ENCODE measurements at places on chromosomes 11 and 22.

- DNase-seq: no peak
Observed at GRCh38 chr22:47221840-47222615, 459.6 kb downstream of the TBC1D22A start.

DNA sequence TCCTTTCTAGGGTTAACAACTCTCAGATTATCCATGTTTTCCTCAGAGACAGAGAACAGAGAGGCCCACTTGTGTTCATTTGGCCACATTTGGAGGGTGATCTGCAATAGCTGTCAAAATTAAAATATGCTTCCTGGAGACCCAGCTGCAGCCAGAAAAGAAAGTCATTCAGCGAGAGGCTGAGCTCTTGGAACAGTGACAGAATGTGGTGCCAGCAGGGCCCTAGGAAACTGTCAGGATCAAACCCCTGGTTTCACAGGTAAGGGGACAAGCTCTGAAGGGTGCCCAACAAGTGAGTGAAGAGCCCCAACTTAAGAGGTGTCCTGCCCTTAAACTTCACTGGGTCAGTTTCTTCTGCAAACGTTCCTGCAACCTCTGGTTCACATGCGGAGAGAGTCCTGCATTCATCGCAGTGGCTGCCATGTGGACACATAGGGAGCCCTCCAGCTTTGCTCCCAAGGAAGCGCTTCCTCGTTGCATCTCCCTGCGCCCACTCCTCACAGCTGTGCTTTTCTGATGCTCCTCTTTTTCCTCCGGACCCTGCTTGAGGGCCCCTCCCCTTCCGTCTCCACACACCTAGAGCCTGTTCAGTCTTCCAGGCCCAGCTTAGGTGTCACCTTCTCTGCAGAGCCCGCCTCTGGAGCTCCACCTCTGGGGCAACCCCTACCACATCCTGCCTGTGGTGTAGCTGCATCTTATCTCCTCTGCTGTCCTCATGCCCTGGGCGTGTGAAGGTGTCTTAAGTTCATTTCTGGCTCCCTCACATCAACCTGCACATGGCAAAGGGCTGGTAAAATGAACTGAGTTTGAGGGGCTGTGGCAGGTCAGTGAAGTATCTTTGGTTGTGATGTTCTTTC, 3.9 kb downstream of the UCP3 start:
- DNase-seq: peak; percentile 69

GRCh38 chr22:46355369-46355995, 20.0 kb downstream of the TRMU start:
- peak; percentile 81 for DNase-seq

DNA sequence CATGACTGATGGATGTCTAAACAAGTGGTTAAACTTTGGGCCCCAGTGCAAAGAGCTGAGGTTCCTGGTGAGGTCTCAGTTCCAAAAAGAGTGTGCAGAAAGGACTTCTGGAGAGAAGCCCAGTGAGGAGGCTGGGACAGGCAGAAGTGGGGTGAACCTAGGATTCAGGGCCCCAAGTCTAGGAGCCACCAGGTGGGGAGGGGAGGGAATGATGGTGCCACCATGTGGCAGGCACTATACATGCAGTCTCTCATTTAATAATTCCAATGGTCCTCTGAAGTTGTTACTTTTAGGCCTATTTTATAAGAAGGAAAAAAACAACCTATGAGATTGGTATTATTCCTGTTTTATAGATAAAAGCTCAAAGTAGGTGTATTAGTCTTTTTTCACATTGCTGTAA, 102.0 kb downstream of the INSC start:
- DNase-seq: peak; percentile 12

- DNase-seq: no peak
Observed at GRCh38 chr22:41242396-41243117, 1.8 kb upstream of the CHADL start.

DNA sequence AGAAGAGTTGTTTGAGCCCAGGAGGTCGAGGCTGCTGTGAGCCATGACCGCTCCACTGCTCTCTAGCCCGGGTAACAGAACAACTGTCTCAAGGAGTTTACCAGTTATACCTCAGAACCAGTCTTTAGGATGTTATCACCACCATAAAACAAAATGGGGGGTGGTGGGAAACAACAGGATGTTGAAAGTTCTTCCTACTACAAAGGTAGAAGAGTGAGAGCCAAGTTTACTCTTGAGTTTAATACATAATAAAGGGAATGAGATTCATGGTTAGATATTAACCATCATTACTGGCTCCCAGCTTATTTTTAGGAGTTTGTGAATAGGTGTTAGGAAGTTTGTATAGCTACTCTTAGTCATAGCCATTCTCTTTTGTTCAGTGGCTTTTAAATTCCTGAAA, 78.8 kb upstream of the HORMAD2 start:
- DNase-seq: no peak

DNA sequence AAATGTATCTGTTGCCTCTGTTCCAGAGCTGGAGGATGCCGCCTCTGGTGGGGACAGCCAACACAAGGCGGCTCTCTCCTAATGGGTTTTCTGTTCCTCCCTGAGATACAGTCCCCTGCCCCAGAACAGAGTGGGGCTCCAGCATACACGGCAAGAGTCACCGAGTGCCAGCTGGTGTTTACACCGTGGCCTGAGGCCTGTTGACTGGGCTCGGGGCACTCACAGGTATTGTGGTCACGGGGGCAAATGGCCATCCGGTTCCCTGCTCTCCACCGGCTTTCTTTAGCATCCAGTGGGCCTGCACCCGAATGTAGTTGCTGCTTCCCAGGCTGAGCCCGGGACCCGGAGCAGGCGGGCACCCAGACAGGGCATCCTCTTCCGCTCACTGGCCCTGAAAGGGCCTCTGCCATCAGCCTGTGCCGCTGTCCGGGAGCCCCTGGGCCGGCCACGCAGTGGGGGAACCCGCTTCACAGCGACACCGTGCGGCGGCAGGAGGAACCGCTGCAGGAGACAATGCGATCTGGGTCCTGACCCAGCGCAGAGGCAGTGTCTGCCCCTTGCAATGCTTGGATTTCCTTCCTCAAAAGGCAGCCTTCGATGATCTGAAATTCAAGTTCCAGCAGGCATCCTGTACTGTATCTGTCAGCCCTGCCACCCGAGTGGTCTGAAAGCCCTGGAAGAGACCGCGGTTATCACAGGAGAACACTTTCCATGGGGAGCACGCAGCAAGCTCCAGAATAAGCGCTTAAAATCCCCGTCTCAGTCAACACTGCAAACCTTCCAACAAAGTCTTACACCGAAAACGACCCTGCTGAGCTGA, 859 bp upstream of the KRTAP5-5 start:
- peak; percentile 63 for DNase-seq

DNA sequence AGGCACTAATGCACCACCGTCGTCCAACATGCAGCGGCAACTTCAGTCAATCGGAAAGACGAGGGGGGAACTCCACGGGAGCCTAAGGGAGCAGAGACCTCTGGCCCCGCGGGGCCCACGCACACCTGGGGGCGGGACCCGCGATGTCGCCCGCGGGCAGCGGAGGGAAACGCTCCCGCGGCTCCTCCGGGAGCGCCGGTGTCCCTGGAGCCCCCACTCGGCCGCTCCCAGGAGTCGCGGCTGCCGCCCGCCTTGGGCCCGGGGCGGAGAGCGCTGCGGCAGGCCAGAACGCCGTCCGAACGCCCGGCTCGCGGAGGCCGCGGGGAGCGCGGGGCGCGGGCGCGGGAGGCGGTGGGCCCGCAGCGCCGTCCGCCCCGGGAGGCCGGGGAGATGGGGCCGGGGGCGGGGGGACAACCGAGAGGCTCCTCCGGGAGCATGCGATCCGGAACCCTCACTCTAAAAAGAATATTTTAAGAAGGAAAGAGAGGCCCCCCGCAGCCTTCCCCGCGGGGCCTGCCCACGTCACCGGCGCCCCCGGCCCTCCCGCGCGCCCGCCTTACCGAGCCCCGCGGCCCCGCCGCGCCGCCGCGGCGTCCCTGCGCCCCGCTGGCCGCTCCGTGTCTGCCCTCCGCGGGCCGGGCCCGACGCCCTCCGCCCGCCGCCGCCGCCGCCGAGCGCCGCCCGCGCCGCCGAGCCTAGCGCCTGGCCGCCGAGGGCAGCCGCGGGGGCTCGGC, 86.6 kb upstream of the ARHGAP32 start:
- peak; percentile 57 for DNase-seq

GRCh38 chr11:128262463-128263345, 324.7 kb downstream of the ETS1 start:
- peak; percentile 54 for DNase-seq

All from B cell (primary cell).